ENCODE measurements at places on chromosomes 1 and 21.

DNA sequence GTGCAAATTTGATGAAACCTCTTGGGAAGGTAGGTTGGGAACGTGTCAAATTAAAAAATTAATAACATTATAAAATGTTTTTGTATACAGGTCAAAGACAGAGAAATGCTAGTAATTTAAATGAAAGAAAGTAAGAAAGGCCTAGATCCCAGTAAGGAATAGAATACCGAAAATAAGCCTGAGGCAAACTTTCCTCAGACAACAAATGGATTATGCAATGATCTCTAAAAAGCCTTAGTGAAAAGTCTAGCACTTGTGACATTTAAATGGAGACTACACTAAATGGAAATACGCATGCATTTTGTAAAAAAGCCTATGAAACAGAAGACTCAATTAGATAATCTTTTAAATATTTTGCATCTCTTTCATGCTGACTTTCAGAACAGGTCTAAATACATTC lies 138.5 kb upstream of the ZNHIT6 start:
- no peak for DNase-seq

GRCh38 chr1:3459940-3460671 lies 5.6 kb downstream of the ARHGEF16 start:
- DNase-seq, result no peak

DNA sequence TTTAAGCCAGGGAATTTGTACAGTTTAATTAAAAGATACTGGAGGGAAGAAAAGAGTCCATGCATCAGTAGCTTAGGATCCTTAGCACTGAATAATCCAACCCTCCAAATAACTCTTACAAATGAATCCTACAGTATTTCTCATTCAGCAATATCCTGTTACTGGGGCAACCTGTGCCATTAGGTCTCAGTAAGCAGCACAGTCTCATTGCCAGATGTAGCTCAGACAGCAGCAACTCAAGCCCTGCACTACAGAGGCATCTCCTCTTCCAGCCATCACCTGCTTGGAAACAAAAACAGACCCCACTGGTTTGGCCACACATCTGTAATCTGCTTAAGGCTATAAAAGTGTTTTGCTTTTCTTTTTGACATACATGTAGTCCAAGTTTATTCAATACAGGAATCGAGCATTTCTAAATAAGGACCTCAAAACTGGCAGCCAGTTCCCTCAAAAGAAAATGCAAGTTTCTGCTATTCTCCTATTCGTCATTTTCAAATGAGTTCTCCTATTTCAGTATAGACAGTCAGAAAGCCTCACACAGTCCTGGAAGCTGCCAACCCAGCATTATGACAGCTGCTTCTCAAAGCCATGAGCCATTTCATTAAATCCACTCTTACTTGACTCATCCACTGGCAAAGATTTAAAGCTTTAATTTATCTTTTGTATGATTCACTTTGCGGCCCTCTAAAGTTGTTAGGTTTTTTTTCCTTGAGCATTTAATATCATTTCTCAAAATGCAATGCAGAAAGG lies 129.0 kb downstream of the APP start:
- DNase-seq, result no peak

- DNase-seq, result no peak
Observed at GRCh38 chr1:109850194-109850593, 60.5 kb upstream of the CSF1 start.

- DNase-seq, result no peak
Observed at GRCh38 chr21:45098867-45099266, 24.5 kb downstream of the ADARB1 start.

GRCh38 chr1:47805018-47805417 lies 192.2 kb downstream of the TRABD2B start:
- no peak for DNase-seq

- DNase-seq, result peak; percentile 11
Observed at GRCh38 chr21:37983336-37984095, 67.3 kb upstream of the KCNJ6 start.

- DNase-seq, result no peak
Observed at GRCh38 chr1:170513138-170513537, 18.8 kb upstream of the GORAB start.

DNA sequence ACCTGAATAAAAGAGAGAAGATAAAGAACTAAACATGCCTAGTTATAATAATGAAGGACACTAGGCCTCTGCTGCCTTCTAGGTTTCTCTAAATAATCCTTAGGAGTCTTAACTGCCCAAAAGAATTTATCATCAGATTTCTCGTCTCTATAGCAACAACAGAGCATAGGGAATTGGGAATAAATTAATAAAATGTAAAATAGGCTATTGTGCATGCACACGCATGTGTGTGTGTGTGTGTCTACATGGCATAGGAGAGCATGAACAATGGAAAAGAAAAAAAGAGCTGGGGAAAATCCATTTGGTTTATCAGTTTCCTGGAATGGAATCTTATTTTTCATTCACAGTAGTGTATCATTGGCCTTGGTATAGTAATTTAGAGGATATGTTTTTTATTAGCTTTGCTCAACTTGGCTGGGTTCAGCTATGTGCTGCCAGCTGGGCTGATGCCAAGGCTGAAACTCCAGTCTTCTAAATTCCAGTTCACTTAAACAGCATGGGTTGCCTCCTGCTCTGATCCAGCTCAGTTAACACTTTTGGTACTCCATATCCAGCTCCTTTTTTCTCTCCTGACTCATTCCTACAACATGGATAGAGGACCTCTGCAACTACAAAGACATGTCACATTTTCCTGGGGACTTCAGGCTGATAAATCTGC lies 80.6 kb upstream of the SLFNL1 start:
- DNase-seq, result peak; percentile 86

DNA sequence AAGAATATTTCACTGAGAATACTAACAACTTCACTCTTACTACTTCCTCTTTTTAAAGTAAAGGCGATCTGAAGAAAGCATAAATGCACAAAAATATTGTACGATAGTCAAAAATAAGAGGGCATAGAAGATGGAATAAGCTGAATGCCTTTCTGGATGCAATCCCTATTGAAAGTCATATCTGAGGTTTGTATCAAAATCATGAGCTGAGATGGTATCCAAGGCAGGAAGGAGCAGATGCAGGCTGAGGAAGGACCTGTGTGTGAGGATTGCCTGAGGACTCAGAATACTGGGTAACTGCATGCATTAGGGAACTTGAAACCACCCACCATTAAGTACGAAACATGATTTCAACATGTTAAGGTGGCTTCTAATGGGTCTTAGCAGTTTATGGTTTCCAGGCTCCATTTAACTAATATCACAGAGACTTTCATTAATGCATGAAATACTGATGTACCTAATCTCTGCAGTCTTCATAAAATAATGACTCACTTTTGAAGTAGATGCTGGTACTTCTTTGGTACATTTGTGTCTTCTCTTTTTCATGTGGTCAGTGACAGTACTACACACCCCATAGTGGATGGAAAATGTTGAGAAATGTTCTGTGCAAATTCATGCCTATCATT lies 29.6 kb upstream of the RGS1 start:
- DNase-seq, result no peak

DNA sequence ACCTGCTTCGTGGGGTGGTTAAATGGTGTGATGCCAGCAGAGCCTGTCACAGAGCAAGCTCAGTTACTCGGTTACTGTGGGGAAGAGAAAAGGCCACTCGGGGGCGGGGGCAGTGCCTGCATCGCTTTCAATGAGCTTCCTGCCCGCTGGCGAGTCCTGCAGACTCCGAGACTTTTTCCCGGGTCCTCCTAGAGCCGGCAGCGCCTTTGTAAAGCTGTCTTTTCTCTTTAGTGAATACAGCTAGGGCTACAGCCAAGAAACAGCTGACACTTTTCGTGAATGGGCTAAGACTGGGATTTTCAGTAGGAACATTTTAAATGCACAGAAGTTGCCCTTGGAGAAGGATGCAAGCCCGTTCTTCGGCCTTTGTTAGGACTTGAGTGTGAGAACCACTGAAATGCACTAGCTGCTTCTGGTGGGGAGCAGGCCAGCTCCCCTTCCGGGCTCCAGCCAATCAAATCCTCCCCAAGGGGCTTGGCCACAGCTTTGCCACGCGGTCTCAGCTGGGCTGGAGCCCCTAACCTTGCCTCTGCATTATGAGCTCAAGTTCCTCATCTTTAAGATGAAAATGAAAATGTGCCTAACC lies 23.4 kb upstream of the EFHD2 start:
- no peak for DNase-seq

GRCh38 chr1:71304125-71304524 lies 223.3 kb upstream of the ZRANB2 start:
- DNase-seq, result no peak

GRCh38 chr1:226512076-226512728 lies 36.4 kb upstream of the STUM start:
- no peak for DNase-seq

- DNase-seq, result no peak
Observed at GRCh38 chr1:17890815-17891191, 135.7 kb downstream of the ACTL8 start.

DNA sequence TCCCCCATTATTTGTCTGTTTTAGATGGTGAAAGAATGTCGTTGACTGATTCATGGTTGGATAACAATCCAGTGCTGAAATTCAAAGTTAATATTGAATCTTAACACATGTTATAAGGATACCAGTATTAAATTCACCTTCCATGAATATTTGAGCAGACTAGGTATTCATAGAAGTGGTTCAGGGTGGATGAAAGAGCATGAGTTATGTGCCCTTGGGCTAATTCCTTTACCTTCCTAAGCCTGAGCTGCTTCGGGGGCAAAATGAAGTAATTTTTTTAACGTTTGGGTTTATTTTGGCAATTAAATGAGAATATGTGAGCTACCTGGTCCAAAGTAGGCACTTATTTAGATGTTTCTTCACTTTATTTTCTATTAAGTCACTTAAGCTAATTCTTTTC lies 2.7 kb upstream of the PLPPR5 start:
- DNase-seq, result no peak

DNA sequence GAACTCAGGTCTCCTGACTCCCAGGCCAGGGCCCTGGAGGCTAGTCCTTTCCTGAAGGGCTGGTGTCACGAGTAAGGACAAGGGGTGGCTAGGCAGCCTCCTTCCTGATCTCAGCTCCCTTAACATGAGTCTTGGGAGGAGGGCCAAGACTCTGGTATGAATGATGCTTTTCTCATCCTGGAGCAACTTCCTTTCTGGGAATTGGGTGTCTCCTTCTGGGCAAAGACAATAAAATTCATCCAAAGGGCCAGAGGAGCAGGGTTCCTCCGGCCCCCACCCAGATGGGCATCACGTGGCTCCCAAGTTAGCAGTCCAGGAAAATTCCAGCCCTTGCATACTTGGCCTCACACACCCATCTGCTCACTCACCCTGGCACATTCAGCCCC lies at the start of gene FAM167B:
Gene FAM167B (plus strand): TSS at position 335 of the 386 bp plus-strand sequence. CDS start 200 bp downstream, outside the sequence.
- DNase-seq, result no peak

GRCh38 chr1:51578383-51579109 lies 38.3 kb upstream of the OSBPL9 start:
- no peak for DNase-seq

- no peak for DNase-seq
Observed at GRCh38 chr21:44793592-44794374, 7.8 kb downstream of the UBE2G2 start.

GRCh38 chr1:47827109-47827508 lies 170.1 kb downstream of the TRABD2B start:
- no peak for DNase-seq

DNA sequence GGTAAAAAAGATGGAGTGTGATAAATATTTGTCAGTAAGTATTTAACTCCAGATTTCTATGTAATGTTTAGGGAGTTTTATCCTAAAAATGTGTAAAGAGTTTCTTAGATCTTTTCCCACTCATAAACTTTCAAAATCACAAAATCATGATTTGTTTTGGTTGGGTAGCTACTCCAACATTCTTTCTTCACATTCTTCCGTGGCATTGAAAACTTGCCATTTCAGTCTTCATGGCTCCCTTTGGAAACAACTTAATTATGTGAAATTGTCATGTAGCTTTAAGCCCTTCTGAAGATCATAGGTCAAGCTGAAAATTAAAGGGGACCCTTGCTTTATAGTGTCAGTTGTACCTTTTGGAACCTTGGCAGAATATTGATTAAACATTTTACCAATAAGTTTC lies 73.2 kb downstream of the ADGRL2 start:
- DNase-seq, result no peak

- no peak for DNase-seq
Observed at GRCh38 chr1:231384696-231385415, 37.2 kb downstream of the EGLN1 start.

GRCh38 chr1:229951856-229952534 lies 115.0 kb upstream of the GALNT2 start:
- DNase-seq, result no peak

- DNase-seq, result peak; percentile 19
Observed at GRCh38 chr1:111082421-111083203, 57.3 kb downstream of the DRAM2 start.

DNA sequence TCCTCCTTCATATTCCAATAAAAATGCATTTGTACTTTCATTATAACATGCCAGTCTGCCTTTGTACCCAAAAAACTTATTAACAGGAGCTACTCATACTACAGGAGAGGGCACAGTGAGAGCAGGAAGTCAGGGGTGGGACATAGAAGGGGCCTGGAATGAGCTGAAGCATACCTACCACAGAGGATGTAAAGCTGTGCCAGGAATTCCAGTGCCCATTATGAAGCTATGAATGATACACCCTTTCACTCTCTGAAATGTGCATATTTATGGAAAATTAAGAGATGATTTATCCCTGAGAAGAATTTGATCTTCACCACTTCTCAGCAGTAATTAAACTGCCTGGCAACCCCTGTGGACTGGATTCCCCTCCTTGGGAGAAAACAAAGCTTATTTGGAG lies 65.8 kb downstream of the ATP5PO start:
- no peak for DNase-seq

DNA sequence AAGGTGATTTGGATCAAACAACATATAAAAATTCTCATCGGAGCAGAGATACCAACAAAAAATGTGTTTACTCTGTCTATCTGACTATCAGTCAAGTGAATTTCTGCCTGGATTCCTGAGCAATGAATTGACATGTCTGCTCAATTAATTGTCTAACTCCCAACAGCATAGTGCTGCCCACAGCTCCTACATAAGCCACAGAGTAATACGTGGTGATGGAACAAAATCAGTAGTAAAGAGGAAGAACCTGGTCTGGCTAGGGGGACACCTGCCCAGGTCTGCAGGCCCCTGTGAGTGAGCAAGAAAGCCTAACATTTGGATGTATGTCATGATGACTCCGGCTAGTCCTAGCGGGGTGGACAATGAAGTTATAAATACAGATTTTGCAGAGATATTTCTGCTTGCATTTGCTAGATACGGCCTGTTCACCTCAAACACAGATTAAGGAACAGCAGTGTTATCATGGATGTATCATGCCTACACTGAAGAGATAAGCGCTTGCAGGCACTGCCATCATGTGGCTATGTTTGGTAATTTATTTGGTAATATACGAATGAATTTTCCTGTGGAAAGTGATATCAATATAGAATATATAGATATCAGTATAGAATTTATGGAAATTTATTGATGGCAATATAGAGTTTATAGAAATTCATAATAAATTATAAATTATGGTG lies 69.6 kb upstream of the LRRC8B start:
- DNase-seq, result no peak

DNA sequence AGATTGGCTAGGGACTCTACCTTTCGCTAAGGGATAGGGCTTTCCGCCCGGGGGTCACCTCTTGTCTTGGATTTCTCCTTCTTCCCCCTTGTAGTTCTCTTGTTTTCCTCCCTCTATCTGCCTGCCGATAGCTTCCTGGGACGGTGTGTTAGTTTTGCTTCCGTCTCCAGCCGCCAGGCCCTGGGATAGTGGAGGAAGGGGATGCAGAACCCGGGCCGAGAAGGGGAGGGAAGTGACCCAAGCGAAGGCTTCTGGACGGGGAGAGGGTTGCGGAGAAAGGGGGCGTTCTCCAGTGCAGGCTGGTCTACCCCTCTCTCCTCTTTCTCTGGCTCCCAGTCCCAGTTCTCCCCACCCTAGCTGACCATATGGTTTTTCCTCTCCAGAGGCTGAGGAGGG lies 871 bp downstream of the TUFT1 start:
- no peak for DNase-seq
